ENCODE measurements at places on chromosomes 1 and 21.

DNA sequence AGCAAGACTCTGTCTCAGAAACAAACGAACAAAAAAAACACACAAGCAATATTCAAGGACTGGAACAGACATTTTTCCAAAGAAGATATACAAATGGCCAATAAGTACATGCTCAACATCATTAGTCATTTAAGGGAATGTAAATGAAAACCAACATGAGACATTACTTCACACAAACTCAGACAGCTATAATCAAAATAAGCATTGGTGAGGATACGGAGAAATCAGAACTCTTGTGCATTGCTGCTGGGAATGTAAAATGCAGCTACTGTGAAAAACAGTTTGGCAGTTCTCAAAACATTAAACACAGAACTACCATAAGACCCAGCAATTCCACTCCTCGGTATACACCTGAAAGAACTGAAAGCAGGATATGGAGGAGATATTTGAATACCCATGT, 15.4 kb downstream of the NOL9 start:
- no peak for DNase-seq

- DNase-seq, result no peak
Observed at GRCh38 chr1:163046071-163046470, 23.1 kb upstream of the RGS4 start.

DNA sequence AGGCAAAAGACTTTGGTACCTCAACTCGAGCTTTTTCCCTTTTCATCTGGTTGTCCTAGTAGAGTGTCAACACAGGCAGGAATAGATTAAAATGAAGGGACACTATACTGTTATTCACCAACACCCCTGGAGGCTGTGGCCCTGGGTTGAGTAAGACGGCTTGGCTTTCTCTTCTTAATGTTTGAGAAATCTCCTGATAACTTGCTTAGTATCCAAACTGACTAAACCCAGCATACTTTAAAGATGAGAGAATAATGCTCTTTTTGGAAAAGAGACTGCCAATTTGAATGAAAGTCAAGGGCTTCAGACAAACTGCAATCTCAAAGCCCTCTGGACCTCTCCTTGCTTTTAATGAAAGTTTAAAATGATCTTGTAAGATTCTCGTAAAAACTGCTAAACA, 2.6 kb upstream of the SLC30A1 start:
- no peak for DNase-seq

DNA sequence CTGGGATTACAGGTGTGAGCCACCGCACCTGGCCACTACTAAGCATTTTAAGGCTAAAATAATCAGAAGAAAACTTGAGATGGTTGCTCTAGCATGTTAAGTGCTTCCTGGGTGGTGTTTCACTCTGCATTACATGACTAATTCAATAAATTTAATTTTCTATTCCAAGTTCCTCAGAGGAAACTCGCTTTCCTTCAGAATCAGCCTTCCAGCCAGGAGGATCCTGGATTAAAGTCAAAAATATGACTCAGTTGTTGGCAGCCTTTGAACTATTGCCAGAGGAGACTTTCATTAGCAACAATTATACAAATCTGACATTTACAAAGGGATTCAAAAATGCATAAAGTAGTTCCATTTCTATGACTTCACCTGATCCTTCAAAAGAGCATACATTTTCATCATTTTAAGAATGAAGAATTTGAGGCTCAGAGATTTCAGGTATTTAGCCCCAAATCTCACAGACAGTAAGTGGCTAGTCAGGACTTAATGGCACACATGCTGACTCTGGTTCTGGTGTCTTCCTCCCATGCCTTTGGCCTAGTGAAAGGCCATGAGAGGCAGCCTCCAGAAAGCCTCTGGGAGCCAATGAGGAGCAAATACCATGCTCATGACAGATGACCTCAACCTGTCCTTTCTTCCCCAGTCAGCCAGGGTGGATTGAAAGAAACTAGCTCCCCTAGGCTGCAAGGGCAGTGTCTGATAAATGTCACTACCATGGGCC, 115.7 kb downstream of the MAP3K21 start:
- no peak for DNase-seq

GRCh38 chr21:14114251-14114650, 96.5 kb downstream of the LIPI start:
- DNase-seq, result no peak

- no peak for DNase-seq
Observed at GRCh38 chr1:4730078-4730477, 75.7 kb downstream of the AJAP1 start.

- DNase-seq, result no peak
Observed at GRCh38 chr1:59041646-59042277, 255.1 kb upstream of the FGGY start.

DNA sequence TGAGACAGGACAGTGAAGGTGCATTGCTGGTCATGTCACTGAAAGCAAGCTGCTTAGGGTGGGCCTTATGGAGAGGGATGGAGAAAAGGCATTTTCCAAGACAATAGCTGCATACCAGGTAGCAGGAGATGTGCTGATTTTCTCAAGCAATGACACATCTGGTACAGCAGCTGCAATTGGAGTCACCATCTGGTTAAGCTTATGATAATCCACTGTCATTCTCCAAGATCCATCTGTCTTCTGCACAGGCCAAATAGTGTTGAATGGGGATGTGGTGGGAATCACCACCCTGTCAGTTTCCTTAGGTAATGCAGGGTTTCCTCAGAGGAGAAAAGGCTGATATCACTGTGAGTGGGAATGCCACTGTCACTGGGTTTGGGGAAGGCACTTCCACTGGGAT, 54.6 kb downstream of the ADSS2 start:
- DNase-seq, result no peak

GRCh38 chr1:45586769-45587168, 2.9 kb downstream of the NASP start:
- DNase-seq, result no peak

GRCh38 chr1:65011983-65012382, 45.6 kb upstream of the JAK1 start:
- DNase-seq, result peak; percentile 28

DNA sequence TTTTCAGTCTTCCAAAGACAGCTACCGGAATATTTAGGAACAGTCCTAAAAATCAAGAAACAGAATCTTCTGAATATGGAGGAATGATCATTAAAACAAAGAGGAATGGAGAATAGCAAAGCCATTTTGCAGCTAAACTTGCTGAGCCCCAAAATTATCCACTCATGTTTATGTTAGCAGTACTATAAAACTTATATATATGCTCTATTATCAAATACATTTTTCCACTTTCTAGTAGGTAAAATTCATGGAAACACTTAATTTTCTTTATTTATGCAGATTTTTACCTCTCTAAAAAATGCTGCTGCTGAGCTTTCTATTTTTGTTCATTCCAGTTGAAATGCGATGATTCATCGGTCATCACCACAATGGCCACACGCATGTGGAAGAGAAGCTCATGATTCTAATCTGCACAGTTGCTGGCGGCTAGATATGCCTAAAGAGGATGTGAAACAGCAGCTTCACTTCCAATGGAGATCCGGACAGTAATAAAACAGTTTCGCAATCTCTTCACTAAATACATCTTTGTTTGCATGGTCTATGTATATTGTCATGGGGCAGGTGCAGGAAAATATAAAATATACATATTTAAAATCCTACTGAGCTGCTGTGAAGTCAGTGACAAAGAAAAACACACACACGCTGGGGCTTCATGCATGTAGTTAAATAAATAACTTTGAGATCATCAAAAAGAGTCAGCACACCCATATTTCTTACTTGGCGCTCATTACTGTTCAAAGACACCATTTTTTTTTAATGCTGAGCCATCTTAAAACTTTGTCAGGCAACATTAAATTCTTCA, 292.2 kb downstream of the SMYD3 start:
- DNase-seq, result peak; percentile 90

GRCh38 chr21:42473498-42474042, 22.5 kb downstream of the RSPH1 start:
- no peak for DNase-seq

DNA sequence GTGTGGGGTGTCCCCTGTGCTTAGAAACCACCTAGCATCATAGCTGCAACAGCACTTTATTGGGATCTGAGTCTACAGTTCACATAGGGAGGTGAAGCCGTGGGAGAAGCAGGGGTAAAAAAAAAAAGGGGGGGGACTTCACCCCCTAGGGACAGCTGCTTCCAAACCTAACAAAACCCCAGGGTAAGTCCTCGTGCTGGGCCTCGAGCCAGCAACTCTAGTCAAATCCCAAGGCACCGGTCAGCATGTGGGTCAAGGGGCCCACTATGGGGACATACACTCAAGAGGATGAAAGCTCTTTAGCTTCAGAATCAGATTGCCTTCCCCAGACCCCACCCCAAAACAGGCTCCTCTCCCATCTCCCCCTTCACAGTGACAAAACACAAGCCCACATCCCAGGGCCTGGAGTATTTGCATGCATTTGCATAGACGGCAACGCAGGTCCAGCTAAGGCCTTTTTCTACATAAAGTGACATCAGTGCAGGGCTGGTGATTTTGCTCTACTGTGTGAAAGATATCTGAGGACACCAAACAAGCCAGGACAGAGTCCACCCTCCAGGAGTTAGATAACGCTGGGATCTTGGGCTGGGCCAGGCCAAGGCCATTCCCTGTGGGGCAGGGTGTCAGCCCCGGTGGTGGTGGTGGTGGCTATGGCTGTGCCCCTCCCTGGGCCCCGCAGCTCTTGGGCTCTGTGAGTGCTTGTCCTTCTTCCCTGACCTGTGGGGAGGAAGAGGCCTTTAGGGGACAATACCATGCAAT, 8.1 kb upstream of the PMVK start:
- DNase-seq, result no peak

DNA sequence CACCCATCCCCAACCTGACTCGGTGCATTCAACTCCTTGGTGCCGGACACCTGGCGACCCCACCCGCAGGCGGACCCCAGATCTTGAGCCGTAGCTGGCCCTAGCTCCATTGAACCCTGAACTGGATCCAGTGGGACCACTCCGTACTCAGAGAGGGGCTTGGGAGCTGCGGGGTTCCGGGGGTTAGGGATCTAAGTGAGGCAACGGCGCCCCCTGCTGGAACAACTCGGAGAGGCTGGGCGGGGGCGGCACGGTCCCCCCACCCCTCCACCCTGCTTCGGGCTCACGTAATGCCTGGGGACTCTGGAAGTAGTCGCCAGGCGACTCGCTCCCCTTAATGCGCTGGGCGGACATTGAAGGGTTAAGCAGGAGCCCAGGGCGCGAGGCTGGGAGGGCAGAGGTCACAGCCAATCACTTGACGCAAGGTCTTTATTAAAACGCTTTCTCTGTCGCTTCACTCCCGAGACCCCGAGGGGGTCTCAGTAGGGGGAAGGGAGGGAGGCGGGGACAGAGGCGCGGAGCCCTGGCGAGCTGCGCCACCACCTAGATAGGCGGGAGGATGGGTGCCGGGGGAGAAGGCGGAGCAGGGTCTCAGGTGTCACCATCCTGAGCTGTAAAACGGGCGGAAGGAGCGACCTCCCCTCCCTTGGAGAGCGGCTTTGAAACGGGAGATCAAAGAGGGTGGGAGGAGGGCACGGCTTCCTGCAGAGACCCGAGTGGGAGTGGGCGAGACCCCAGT, 704 bp upstream of the CRABP2 start:
- DNase-seq, result no peak

Measured in GDM1 (cell line).